ENCODE measurements at places on chromosomes 7 and 10.
A peak's percentile ranks its signal among the peaks of the same experiment; 100 is the strongest.

DNA sequence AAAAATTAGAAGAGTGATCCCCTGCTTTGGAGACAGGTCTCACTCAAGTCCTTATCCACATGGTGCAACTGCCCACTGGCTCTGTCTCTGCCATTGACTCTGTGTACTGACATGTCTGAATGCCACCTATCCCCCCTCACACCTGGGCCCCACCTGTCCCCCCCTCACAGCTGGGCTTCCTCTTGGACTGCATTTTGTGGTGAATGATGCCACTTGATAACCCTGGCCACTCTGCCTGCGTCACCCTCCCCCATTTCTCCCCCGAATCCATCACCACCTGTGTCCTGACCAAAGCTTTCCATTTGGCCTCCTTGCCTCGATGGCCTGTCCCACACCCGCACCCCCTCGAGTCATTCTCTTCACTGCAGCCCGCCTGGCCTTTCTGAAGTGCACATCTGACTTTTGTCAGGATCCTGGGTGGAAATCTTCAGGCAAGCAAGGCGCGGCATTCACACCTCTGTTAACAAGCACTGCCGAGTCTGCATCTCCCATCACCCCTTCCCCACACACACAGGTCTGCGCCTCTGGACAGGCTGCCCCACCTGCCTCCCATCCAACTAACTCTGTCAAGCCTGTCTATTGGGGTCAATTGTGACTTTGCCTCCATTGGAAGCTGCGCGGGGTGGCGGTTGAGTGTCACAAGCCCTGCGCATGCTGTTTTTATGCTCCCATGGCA, 175.3 kb upstream of the KLF14 start:
- no peak for DNase-seq

- peak; percentile 95 for DNase-seq
Measured at GRCh38 chr7:152615031-152615741, 60.8 kb downstream of the XRCC2 start.

DNA sequence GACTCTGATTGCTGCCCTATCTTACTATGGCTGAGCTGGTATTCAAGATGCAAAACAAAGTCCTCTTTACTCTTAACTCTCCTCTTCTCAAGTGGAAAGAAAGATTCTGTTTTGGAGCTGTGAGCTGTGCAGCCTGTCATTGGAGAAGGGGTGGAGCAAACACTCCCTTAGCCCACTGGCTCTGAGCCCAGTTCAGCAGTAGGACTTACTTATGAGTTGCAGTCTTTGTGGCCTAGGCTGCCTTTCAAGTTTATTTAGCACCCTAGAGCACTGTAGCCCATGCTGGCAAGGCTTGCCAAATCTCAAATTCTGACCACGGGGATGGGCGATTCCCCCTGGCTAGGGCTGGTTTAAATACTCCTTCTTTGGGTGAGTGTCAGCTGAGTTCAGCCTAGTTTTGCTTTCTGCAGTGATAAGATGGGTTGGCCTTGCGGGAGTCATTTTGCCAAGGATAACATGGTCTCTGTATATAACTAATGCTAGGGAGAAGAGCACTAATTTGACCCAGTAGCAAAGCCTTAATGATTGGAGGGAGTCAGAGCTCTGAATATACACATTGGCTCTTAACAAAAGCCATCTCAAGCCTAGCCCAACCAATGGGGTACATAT, 110.2 kb downstream of the MYO3A start:
- peak; percentile 5 for DNase-seq

GRCh38 chr10:79188154-79188965, 119.6 kb downstream of the ZMIZ1 start:
- DNase-seq: no peak

- no peak for DNase-seq
Measured at GRCh38 chr7:13226385-13226784, 539.0 kb downstream of the ARL4A start.

- DNase-seq: no peak
Measured at GRCh38 chr10:31623947-31624346, 304.7 kb downstream of the ARHGAP12 start.

- DNase-seq: no peak
Measured at GRCh38 chr10:71432956-71433767, 36.4 kb downstream of the CDH23 start.

- DNase-seq: no peak
Measured at GRCh38 chr10:93368210-93368609, 113.9 kb downstream of the MYOF start.

GRCh38 chr10:124614003-124614659, 130.0 kb downstream of the FAM53B start:
- no peak for DNase-seq

GRCh38 chr7:41013117-41013516, 689.8 kb downstream of the INHBA start:
- DNase-seq: no peak

- DNase-seq: no peak
Measured at GRCh38 chr10:92130622-92131274, 160.1 kb downstream of the CPEB3 start.

GRCh38 chr7:73394422-73394821, 39.2 kb upstream of the FZD9 start:
- no peak for DNase-seq

- DNase-seq: no peak
Measured at GRCh38 chr7:1691601-1692514, 21.8 kb downstream of the ELFN1 start.

- no peak for DNase-seq
Measured at GRCh38 chr7:883055-884021, 7.0 kb downstream of the GET4 start.

DNA sequence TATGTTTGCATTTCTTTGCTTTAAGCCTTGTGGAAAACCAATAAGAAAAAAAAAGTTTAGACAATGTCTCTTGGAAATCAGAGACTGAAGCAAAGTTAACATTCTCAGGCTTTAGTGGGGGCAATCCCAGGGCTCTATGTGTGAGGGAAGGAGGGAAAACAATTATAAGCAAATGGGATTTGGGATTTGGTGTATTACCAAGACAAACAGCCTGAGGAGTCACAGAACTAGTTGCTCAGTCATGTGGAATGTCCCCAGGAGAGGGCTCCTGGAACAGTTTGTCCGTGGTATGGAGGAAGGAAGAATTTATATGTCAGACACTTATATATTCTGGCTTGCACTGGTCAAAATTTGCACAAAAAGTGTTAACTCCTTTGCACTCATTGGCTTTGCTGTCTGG, 562.9 kb upstream of the TPK1 start:
- no peak for DNase-seq

DNA sequence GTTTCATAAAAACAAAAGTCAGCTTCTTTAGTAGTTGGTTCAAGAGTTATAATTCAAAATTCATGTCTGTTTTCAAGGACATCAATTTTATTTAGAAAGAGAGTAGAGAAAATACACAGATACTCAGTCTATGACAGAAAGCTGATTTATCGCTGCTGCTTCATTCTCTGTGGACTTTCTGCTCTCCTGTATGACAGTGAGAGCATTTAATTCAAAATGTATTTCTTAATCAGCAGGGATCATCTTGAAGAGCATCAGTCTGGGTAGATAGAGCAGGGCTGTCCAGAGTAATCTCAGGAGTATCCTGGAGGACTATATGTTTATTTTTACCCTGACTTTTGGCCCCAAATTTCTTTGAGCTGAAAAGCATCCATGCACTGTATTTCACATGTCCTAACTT, 1676.7 kb downstream of the REEP3 start:
- DNase-seq: no peak

GRCh38 chr10:122980209-122981065, at the start of gene PSTK:
PSTK (plus strand) TSS chr10:122980401; CDS start chr10:122980480, 79 bp downstream.
- DNase-seq: peak; percentile 76

DNA sequence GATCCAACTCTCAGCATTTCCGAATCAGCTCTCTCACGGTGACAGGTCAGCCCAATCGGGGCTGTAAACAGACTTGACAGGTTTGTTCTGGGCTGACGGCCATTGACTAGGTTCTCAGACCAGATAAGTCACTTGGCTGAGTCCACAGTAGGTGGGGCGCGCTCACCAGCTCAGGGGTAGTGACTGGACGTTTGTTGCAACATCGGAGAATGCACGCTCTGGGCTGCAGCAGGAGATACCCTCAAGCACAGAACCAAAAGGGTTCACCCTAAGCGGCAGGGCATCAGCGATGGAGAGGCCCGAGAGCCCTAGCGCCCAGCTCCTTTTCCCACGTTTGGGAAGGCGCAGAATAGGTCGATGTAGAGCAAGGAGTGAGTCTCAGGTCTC, 1.8 kb downstream of the KLLN start:
- DNase-seq: no peak

GRCh38 chr10:124011464-124011863, 81.9 kb downstream of the CHST15 start:
- no peak for DNase-seq

DNA sequence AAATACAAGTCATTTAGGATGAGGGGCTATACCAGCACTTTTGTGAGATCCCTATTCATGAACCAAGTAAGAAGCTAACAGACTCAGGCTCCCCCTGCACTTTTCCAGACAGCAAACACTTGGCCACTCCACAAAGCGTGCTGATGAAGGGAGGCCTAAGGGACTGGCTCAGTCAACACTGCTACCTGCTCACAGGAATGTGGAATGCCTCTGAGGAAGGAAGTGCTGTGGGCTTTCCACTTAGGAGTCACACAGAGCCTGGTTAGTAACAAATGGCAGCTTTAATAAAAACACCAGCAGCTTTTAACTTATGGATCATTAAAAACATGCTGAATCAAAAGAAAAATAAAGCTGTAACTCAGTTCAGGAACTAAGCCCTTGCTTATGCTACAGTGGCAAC, 15.0 kb downstream of the UROS start:
- DNase-seq: no peak

- no peak for DNase-seq
Measured at GRCh38 chr10:32388258-32389027, 41.5 kb upstream of the EPC1 start.

DNA sequence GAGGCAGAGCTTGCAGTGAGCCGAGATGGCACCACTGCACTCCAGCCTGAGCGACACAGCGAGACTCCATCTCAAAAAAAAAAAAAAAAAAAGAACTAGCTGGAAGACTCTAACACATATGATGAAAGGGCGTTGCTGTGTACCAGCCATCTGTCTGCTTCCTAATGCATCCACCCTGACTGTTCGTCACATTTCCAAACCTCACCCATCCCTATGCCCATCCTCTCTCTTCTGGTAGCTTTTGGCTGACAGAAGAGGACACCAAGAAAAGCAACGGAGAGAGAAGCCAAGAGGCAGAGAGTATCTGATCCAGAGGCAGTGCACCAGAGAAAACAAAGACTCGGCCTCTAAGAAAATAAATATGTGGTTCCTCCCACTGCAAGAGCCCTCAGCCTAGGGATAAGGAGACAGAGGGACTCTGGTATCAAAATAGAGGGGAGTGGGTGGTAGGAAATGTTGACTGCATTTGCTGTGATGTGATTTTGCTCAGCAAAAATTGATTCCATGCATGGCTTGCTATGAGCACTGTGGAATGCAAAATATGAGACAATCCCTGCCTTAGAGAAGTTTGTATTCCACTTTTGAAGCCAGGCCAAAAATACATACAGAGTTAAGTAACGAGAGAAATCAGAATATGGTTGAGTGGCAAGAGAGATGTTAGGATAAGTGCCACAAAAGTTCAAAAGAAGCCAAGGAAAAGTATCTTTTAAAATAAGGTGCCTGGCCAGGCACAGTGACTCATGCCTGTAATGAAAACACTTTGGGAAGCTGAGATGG, 100.8 kb upstream of the STK17A start:
- no peak for DNase-seq

- DNase-seq: no peak
Measured at GRCh38 chr10:104766341-104766740, 125.3 kb downstream of the SORCS3 start.

GRCh38 chr7:87082675-87083074, 23.2 kb upstream of the ELAPOR2 start:
- no peak for DNase-seq

GRCh38 chr7:75531359-75531821, 39.3 kb downstream of the SPDYE5 start:
- no peak for DNase-seq

DNA sequence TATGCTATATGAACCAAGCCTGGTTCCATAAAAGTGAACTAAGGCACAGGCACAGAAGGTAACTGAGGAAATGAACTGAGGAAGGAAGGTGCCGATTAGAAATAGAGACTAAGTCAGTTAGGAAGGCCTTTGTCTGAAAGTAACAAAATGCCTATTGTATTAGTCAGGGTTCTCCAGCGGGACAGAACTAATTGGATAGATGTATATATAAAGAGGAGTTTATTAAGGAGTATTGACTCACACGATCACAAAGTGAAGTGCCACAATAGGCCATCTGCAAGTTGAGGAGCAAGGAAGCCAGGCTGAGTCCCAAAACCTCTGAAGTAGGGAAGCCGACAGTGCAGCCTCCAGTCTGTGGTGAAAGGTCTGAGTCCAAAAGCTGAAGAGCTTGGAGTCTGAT, 13.9 kb upstream of the PLXNA4 start:
- no peak for DNase-seq

DNA sequence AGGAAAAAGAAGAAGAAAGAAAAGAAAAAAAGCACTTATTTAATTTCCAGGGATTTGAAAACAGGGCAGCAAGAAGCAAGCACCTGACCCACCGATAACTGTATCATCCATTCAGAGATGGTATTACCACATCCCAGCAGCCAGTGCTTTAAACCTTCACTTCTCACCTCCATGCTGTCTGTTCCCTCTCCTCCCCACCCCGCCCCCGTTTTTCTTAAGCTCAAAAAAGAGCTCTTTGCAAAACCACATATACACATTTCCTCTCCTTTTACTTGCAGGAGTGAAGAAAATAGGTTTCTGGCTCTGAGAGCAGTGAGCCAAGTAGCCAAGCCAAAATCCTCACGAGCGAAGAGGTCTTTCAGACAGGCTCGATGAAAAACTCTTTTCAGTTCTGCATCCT, 2.2 kb downstream of the STOX1 start:
- no peak for DNase-seq

DNA sequence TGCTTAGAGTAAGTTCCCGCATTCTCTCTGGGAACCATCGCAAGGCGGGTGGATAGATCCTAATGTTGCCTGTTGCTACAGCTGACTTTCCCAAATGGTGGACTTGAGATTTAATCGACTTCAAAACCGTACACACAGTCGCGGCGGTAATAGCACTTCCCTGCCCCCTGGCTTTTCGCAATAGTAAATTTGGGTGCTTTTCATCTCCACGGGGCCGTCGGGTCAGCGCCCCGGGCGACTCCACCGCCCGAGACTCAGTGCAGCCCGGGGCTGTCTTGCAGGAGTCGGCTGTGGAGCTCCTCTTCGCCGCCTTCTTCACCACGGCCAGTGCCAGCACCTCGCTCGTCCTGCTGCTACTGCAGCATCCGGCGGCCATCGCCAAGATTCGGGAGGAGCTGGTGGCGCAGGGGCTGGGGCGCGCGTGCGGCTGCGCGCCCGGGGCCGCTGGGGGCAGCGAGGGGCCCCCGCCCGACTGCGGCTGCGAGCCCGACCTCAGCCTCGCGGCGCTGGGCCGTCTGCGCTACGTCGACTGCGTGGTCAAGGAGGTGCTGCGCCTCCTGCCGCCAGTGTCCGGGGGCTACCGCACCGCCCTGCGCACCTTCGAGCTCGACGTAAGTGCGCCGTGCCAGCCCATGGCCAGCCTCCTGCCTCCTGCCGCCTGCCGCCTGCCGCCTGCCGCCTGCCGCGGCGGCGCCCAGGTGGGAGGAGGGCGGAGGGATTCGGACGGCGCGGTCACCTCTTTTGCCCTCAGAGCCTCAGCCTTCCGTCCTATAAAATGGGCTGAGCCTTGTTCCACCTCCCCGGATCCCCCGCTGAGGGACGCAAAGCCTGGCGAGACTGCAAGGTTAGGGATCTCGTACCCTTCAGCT, 5.3 kb downstream of the CYP26C1 start:
- no peak for DNase-seq

GRCh38 chr10:73931767-73932619, 21.1 kb downstream of the PLAU start:
- no peak for DNase-seq
